ENCODE measurements at places on chromosomes 3 and 15.

DNA sequence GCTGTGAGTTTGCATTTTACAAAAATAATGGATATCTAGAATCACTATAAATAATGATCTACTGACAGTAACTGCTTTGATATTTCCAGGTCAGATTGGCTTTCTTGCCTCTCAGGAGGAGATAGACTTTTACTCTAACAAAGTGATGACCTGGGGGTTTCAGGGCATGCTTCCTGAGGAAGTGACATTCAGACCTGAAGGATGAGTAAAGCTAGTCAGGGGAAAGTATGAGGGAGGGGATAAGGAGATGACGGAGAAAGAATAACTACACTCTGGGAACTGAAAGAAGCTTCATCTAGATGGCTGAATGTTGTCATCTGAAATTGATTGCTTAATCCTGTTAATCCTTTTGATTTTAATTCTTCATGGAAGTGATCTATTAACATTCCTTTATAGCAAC lies 32.2 kb downstream of the ARMC8 start:
- DNase-seq = no peak

- DNase-seq = no peak
Observed at GRCh38 chr3:133840055-133840737, 34.6 kb downstream of the SRPRB start.

DNA sequence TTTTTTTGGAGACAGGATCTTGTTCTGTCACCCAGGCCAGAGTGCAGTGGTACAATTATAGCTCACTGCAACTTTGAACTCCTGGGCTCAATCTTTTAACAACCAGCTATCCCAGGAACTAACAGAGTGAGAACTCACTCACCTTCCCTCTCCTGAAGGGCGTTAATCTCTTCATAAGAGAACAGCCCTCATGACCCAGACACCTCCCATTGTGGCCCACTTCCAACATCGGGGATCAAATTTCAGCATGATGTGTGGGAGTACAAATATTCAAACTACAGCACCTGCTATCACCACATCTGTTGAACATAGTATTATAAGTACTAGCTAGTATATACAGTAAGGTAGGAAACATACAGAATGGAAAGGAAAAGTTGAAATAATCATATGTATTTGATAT lies 132.5 kb downstream of the DOCK3 start:
- DNase-seq = no peak

- no peak for DNase-seq
Observed at GRCh38 chr3:34312684-34313083, 514.3 kb downstream of the PDCD6IP start.

DNA sequence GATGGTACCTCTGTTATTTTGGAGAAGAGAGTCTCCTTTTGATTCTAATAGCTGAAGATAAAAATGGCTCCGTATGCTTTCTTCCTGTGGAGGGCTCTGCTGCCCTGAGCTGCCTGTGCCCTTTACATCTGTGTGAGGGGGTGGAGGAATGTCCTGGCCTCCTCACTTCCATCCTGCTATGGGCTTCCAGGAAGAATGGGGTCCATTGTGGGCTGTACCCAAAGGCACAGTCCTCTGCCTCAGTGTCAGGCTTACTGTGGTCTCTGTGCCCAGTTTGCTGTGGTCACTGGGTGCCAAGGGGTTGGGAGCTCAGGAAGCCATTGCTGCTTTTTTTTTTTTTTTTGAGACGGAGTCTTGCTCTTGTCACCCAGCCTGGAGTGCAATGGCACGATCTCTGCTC lies 14.4 kb downstream of the DAG1 start:
- no peak for DNase-seq

GRCh38 chr15:90465930-90466567 lies 63.7 kb upstream of the CRTC3 start:
- DNase-seq = no peak

GRCh38 chr15:60751985-60752952 lies 273.3 kb upstream of the ICE2 start:
- DNase-seq = peak; percentile 65

- DNase-seq = no peak
Observed at GRCh38 chr15:27706300-27706699, 392.8 kb downstream of the OCA2 start.

DNA sequence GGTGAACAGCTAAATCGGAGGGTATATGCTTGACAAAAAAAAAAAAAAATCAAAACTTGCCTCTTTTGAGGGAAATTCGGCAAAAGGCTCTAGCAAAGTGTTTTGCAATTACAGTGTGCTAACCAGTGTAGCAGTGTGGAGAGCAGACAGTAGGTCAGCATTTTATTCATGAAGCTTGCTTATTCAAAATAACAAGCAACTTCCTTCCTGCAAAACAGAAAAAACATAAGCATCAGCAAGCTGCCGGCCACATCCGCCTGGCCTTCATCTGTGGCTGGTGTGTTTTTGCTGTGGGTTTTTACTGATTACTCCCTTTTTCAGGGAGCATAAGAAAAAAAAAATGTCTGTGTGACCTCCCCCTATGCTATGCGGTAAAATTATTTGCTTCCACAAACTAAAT lies 434.1 kb downstream of the OCA2 start:
- no peak for DNase-seq

DNA sequence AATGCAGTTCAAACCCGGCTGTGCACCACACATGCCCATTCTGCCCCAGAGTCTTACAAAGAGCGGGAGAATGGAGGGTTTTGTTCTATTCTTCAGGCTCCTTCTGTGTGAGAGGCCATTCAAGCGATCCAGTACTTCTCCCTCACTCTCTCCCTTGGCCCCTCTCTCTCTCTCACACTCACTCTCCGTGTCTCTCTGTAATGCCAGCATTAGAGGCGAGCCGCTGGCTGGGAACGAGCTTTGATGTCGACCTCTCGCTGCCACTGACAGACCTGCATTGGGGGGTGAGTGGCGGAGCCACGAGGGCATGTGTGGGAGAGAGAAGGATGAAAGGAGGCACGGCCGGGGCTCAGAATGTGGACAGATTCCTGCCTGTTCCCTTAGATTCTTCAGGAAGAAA lies 231.7 kb upstream of the ARRDC4 start:
- peak; percentile 8 for DNase-seq

GRCh38 chr3:159586571-159587202 lies 401.9 kb upstream of the IL12A start:
- DNase-seq = no peak

GRCh38 chr3:103247459-103247858 lies 812.6 kb downstream of the ZPLD1 start:
- no peak for DNase-seq

DNA sequence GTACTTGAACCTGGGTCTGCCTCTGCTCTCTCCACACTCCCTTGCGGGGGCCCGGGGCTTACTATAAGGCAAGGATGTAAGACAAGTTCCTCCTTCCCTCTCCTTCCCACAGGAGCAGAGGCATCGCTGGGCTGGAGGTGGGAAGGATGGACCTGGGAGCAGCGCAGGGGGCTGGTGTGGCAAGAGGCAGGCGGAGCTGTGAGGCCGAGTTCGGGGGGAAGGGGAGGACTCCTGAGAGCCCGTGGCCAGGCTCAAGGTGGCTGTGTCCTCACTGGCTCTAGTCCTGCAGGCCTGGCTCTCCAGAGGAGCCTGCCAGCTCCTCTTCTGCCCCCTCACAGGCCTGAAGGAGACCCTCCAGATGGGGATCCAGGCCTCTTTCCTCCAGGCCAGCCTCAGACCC lies 1.0 kb upstream of the NR2E3 start:
- no peak for DNase-seq

DNA sequence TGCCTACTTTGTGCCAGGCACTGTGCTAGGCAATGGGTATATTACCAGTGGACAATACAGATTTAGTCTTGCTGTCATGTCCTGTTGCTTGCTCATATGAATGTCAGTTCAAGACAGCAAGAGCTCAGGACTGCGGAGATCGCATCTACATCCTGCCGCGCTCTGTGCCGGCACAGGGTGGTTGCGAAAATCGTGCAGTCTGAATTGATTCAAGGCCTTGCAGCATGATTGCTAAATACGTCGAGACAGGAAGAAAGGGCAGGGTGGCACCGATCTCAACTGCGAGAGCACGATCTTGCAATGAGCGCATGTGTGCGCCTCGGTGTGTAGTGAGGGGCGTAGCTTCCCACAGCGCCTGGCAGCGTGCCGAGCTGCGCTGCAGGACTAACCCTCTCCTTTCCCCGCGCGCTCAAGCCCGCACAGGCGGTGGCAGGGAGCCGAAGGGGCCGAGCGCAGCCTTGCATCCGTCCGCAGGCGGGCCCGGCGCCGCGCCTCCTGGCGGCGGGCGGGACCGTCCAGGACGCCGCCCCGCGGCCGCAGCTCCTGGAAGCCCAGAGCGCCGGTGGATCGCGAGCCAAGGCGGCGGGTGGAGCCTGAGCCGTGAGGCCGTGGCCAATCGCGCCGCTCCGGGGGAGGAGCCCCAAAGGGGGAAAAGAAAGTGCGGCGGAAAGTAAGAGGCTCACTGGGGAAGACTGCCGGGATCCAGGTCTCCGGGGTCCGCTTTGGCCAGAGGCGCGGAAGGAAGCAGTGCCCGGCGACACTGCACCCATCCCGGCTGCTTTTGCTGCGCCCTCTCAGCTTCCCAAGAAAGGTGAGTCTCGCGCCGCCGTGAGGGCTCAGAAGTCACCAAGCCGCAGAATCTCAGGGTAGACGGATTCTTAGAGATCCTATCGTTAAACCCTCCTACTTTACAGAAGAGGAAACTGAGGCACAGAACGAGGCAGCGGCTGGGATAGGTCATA lies at the start of gene IL1RAP:
Gene IL1RAP, plus strand, starts transcription at position 677 of the 962 bp plus-strand sequence. CDS start 50,205 bp downstream, outside the sequence.
- DNase-seq = peak; percentile 88

DNA sequence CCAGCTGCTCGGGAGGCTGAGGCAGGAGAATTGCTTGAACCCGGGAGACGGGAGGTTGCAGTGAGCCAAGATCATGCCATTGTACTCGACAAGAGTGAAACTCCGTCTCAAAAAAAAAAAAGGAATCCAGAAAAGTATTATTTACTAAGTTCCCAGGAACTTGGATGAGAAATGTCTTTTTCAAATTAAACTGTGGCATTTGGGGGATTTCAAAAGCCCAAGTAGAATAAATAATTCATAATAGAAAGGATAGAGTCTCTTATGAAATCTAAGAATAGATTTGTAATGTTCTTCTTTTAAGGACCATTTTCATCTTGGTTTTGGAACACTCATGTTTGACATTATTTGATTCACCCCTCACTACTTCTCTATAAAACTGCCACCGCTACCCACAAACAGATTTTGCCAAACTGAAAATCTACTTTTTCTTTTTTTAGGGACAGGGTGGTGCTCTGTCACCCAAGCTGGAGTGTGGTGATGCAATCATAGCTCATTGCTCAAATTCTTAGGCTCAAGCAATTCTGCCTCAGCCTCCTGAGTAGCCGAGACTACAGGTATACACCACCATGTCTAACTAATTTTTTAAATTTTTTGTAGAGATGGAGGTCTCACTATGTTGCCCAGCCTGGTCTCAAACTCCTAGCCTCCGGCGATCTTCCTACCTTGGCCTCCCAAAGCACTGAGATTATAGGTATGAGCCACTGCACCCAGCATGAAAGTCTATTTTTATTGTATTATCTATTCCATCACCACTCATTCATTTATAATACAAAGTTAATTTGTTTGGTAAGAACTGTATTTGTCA lies 99.3 kb downstream of the SENP2 start:
- no peak for DNase-seq

GRCh38 chr3:30352410-30353318 lies 253.7 kb upstream of the TGFBR2 start:
- no peak for DNase-seq

DNA sequence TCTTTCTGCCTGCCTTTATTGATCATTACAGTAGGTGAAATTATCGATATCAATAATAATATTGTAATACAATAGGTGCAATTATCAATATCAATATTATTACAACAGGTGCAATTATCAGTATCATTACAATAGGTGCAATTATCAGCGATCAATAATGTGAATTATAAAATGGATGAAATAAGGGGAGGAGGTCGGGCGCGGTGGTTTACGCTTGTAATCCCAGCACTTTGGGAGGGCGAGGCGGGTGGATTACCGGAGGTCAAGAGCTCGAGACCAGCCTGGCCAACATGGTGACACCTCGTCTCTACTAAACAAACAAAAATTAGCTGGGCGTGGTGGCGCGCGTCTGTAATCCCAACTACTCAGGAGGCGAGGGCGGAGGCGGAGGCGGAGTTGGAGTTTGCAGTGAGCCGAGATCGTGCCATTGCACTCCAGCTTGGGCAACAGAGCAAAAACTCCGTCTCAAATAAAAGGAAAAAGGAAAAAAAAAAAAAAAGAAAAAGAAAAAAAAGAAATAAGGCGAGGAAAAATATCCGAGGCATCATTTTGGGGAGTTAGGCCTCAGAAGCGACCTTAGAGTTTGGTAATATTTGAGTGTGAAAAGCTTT lies 611 bp upstream of the BNIP2 start:
- DNase-seq = peak; percentile 39

GRCh38 chr3:52910823-52911222 lies 13.5 kb upstream of the STIMATE start:
- DNase-seq = no peak

DNA sequence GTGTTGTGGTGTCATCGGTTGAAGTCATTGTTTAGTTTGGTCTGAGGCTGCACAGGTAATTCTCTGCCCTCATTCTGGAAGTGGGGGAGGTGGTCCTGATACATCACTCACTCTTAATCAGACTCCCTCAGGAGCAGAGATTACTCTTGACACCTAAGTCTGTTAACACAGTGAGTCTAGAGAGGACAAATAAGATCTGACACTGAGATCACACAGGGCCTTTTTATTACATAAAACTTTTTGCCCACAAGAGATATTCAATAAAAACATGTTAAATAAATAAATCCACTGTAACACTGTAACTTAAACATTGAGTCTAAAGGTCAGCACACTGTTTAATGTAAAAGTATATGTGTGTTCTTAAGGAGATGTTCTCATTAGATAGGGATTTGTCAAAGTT lies 57.1 kb upstream of the MBNL1 start:
- DNase-seq = no peak

All from putamen (tissue), 1 donor.